ENCODE measurements at places on chromosomes 1 and 21. TPM values are rescaled to one million over a fixed set of nuclear protein-coding genes. Genes with fewer than 3 reads are reported as not detected.

Gene DYNLT5
- not detected for total RNA-seq

DNA sequence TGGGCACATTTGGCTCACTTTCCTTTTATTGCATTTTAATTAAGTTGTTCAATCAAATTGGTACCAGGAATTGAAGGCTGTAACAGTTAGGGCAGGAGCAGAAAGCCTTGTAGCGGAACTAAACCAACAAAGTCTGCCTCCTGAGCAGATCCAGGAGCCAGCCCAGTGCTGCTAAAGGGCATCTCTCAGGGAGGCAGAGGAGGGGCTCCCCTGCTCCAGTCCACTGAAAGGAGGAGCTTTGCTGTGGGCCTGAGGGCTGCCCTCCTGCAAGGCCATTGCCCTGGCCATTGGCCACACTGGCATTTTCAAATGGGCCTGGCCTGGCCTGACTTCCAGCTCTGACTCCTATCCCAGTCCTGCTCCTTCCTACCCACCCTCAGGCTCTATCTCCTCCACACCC is 3.7 kb upstream of the TRABD2B start:
- no peak for DNase-seq

DNA sequence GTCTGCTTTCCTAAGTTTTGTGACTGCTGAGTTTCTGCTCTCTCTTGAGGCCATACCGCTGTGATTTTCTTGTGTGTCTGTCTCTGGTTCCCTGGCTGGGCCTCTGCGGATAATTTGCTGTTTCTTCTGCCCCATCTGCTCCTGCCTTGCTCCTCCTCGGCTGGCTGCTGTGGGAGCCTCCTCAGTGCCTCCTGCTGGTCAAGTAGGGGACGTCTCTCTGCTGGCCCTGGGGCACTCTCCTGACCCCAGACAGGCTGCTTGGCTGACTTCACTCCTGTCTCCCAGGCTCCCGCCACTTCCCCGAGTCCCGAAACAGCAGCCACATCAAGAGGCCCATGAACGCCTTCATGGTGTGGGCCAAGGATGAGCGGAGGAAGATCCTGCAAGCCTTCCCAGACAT is 28.5 kb downstream of the ETNK2 start:
- no peak for DNase-seq

DNA sequence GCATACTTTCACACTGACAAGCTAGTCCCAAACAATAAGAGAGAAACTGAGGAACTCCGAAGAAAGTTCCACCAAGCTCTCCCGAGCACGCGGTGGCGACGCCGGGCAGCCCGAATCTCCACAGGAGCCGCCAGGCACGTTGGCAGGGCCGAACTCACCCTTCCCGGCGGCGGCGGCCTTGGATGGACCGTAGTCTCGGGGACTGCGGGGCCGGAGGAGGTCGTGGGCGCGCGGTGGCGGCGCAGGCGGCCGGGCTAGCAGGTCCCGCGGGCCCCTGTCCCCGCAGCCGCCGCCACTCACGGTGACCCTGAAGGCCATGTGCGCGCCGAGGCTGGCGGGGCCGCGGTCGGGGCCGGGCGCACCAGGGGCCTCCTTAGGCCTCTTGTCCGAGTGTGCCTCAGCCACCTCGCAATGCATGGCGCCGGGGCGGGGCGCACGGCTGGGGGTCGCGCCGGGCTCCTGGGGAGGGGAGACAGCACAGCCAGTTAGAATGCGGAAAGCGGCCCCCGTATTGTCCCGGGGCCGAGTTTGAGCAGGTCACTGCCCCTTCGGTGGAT is 1.2 kb downstream of the GLIS1 start:
- no peak for DNase-seq

- no peak for DNase-seq
Measured at GRCh38 chr1:41661428-41662060, 177.1 kb upstream of the EDN2 start.

DNA sequence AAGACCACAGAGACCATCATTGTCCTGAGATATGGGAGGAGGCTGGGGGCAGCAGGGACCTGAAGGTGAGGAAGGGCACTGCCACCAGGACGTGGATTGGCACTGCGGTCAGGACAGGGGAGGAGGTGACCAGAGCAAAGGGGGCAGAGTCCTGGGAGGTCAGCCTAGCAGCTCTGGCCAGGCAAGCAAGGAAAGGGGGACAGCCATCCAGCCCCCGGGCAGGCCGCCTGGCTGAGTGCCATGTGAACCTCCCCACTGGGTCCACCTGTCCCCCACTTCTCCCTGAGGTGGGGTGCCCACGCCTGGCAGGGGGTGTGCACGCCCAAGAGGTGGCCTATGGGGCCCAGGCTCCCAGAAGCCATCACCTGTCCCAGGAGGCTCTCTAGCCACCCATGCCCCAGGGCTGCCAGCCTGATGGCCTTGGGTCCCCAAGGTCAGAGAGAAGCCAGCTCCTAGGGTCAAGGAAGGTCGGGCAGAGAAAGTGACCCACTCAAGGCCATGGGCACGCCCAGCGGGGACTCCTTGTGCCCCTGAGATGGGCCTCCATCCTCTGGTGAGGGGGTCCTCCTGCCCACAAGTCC is 17.6 kb upstream of the PTTG1IP start:
- DNase-seq = no peak

Gene OR2L3
- not detected for total RNA-seq

- no peak for DNase-seq
Measured at GRCh38 chr1:240599830-240600229, 12.1 kb downstream of the GREM2 start.

- no peak for DNase-seq
Measured at GRCh38 chr1:240905225-240905765, 293.3 kb upstream of the GREM2 start.

DNA sequence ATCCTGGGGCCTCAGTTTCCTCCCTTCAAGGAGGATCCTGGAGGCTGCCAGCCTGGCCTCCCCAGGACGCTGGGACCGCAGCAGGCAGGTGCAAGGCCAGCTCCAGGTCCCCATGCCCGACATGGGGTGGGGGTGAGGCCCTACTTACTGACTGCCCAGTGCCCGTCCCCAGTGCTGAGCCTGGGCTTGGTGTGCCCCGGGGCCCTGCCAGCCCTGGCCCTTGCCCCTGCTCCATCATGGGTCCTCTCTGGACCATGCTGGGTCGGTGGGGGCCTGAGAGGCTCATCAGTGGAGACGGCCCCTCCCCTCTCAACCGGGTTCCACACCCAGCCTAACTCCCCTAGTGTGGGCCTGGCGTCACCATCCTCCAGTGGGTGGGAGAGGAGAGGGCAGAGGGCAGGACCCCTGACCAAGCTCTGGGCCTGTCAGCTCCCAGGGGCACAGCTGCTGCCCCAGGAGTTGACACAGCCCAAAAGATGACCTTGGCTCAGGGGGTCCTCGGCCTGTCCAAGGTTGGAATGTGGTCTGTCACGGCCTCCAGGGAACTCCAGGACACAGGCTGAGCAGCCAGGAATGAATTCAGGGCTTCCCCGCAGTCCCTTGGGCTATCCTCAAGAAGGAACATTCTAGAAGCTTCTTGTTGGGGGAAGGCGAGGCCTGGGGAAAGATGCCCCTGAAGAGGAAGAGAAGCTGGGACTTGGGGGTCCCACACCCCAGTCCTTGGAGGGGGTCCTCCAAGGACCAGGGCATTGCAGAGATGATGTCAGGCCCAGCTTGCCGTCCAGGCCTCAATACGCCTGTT is 17.6 kb upstream of the ARF1 start:
- no peak for DNase-seq

DNA sequence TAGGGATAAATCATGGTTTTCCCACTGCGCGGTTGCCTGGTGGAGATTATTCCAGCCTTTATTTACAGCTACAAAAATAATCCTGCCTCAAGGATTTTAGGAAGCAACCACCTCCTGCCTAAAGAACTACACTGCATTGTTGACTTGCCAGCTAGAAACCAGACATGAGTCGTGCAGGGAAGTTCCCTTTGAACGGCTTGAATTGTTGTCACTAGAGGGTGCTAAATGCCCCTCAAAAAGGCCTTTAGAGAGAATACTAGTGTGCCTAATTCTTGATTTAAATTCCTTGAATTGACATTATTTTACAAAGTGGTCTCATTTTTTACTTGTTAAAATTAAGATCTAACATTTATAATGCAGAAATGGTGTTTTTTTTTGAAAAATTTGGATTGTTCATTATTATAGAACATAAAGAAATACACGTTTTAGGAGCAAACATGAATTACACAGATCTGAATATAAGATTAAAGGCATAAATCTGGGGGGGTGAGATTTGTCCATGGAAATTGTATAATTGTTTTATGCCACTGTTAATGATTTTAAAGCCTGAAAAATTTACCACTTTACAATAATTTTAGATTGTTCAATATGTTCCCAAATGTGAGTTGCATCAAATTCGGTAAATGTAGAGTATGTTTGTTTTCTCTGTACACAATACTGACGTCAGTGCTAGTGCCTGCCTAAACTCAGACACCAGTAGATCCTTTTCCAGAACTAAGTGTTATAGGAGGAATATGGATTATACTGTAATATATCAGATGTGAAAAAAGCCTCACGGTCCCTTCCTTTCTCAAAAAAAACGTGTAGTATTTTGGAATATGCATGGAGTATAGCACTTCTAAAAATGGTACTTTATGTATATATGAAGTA is 7.6 kb upstream of the ERG start:
- DNase-seq = no peak

Gene SMYD2
- total RNA-seq = 82.2 TPM

Gene LYST
- total RNA-seq = 10.3 TPM

Gene ZNF695
- 4.7 TPM for total RNA-seq

Gene PALMD
- total RNA-seq = not detected

Gene ZFP69B
- 2.6 TPM for total RNA-seq

Gene TBX19
- total RNA-seq = 0.29 TPM

- DNase-seq = no peak
Measured at GRCh38 chr1:53490351-53490750, 31.2 kb downstream of the DMRTB1 start.

GRCh38 chr1:245416781-245417180 is 262.0 kb downstream of the KIF26B start:
- DNase-seq = no peak

All from epithelial cell of proximal tubule (primary cell).